Activated CD4-positive, alpha-beta T cell treated with anti-CD3 and anti-CD28 coated beads for 36 hours (primary cell): ENCODE measurements at places on chromosomes 1 and 21. TPM values are rescaled to one million over a fixed set of nuclear protein-coding genes. Genes with fewer than 3 reads are reported as not detected.

GRCh38 chr1:78044796-78045562 is 787 bp upstream of the GIPC2 start:
- H3K36me3 ChIP-seq, result no peaks in the 10 kb centered on the region
- H3K4me3 ChIP-seq, result peak overlapping the region; percentile 60
- DNase-seq, result no peak
- peaks cover 33% of the 10 kb centered on the region for H3K27me3 ChIP-seq

DNA sequence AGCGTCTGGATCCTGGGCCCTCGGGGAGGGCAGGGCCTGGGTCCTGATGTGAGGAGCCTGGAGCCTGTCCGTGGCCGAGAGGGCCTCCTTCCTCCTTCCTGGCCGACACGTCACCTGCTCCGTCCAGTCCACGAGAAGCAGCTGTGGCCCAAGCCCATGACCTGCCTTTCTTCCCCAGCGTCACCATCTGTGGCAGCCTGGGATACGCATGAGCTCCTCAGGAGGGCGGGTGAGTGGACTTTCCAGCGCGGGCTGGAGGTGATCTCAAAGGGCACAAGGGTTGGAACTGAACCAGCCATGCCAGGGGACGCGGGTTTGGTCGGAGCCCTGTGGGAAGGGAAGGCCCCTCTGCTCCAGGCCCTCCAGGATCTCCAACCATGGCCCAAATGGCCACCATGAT is 90.4 kb downstream of the DHRS3 start:
- no peaks in the 10 kb centered on the region for H3K36me3 ChIP-seq
- DNase-seq, result no peak
- H3K27me3 ChIP-seq, result no peaks in the 10 kb centered on the region
- H3K27ac ChIP-seq, result no peak overlapping the region
- H3K4me3 ChIP-seq, result no peak overlapping the region
- H3K4me1 ChIP-seq, result peaks cover 8% of the 10 kb centered on the region

- H3K36me3 ChIP-seq, result no peaks in the 10 kb centered on the region
- DNase-seq, result no peak
- no peaks in the 10 kb centered on the region for H3K4me1 ChIP-seq
Observed at GRCh38 chr1:60571811-60572210, 498.2 kb upstream of the C1orf87 start.

DNA sequence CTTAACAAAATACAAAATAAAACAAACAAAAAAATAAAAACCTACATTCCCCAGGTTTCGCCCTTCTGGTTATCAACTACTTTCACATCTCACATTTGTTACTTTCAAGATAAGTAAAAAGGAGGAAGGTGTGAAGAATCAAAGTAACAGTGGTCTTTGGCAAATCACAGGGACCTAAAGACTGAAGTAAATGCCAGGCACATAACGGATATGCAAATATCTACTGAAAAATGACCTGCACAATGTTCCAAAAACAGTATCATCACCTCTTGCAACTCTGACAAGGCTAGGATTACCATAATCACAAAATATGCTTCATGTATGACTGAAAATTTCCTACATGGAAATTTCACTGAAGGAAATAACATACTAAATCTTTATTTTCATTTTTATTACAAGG is 29.3 kb downstream of the COP1 start:
- H3K27ac ChIP-seq, result peak overlapping the region; percentile 89
- no peaks in the 10 kb centered on the region for H3K27me3 ChIP-seq
- H3K4me1 ChIP-seq, result peaks cover 38% of the 10 kb centered on the region
- DNase-seq, result no peak
- H3K36me3 ChIP-seq, result peaks cover 56% of the 10 kb centered on the region

CBR1 gene
- 54.1 TPM for total RNA-seq
